Fibroblast of the aortic adventitia (primary cell): ENCODE measurements at places on chromosomes 2 and 18. TPM values are rescaled to one million over a fixed set of nuclear protein-coding genes. Genes with fewer than 3 reads are reported as not detected.

Gene CHPF
- 62.4 and 271 TPM in 2 replicates for total RNA-seq

Gene ERCC3
- total RNA-seq: 25.4 and 35.4 TPM in 2 replicates

Gene PDE1A
- 18.7 and 34.9 TPM in 2 replicates for total RNA-seq

Gene HRH4
- total RNA-seq: under 0.01 TPM in 1 of 2 replicates, not detected in the other

Gene CDKL4
- 0.90 and 10.4 TPM in 2 replicates for total RNA-seq

Gene FEV
- total RNA-seq: not detected in 2 replicates

Gene LOXHD1
- total RNA-seq: not detected in 2 replicates

Gene CXCR1
- total RNA-seq: not detected in 2 replicates

Gene SETBP1
- total RNA-seq: 10.5 and 15.0 TPM in 2 replicates

Gene PSMA8
- not detected in 2 replicates for total RNA-seq

Gene PELI1
- 5.8 and 8.3 TPM in 2 replicates for total RNA-seq

Gene ACOXL
- not detected in 2 replicates for total RNA-seq

Gene EVX2
- not detected in 2 replicates for total RNA-seq

Gene CD8B2
- total RNA-seq: not detected in 2 replicates

Gene CCDC121
- total RNA-seq: 3.6 and 7.0 TPM in 2 replicates

Gene ALMS1
- 15.0 and 28.2 TPM in 2 replicates for total RNA-seq

Gene OTOF
- total RNA-seq: not detected in 2 replicates

Gene GCG
- total RNA-seq: not detected in 2 replicates

Gene RFTN2
- 6.4 and 16.4 TPM in 2 replicates for total RNA-seq

Gene RAB27B
- 1.7 and 38.0 TPM in 2 replicates for total RNA-seq

Gene DNAJC5G
- not detected in 2 replicates for total RNA-seq

Gene SF3B6
- 162 and 191 TPM in 2 replicates for total RNA-seq

Gene ANKAR
- total RNA-seq: 14.9 and 22.2 TPM in 2 replicates

Gene SULT1C2
- total RNA-seq: 0.27 and 2.6 TPM in 2 replicates

Gene C2orf42
- 12.8 and 26.9 TPM in 2 replicates for total RNA-seq

Gene TMEM178A
- total RNA-seq: 0.36 TPM in 1 of 2 replicates, not detected in the other

Gene COL3A1
- 1,653 and 14,045 TPM in 2 replicates for total RNA-seq

Gene STAT4
- total RNA-seq: 0.54 and 0.98 TPM in 2 replicates

Gene GPAT2
- 10.2 TPM in 1 of 2 replicates, not detected in the other for total RNA-seq
